EL (cell line): ENCODE measurements at places on chromosomes 5 and 9.

GRCh38 chr5:124902097-124902821 lies 155.8 kb upstream of the ZNF608 start:
- peak; percentile 31 for DNase-seq

- no peak for DNase-seq
Observed at GRCh38 chr9:27770541-27770940, 197.3 kb upstream of the C9orf72 start.

DNA sequence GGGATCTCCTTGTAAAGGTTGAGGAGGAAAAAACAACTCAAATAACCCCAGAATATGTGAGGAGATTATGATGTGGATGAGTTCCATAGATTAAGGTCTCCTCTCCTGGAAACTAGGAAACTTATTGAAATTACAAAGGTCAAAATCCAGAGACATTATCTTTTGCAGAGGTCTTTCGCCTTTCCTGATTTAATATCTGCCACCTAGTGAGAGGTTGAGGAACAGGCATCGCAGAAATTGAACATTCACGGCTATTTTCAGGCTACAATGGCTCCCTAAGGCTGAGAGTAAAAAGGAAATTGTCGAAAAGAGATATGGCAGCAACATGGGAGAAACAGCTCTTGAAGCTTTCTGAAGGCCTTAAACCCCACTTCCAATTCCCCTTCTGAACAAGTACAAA lies 127.5 kb upstream of the PLCXD3 start:
- peak; percentile 5 for DNase-seq

DNA sequence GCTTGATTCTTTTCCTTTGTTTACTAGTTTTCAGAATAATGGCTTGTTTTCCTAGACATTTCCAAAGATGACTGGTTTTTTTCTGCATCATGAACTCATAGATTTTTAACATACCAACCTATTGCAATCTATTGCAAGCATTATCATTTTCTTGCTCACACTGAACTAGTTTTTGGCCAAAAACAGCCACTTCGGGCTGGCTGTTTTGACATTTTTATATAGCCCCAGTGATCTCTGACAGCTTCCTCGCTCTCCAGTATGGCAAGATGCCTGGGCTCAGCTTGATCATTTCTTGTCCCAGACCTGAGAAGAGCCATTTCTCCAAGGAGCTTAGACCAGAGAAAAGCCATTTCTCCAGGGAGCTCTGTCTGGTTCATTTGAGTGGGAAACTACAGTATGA lies 94.3 kb upstream of the MAMDC2 start:
- peak; percentile 31 for DNase-seq

DNA sequence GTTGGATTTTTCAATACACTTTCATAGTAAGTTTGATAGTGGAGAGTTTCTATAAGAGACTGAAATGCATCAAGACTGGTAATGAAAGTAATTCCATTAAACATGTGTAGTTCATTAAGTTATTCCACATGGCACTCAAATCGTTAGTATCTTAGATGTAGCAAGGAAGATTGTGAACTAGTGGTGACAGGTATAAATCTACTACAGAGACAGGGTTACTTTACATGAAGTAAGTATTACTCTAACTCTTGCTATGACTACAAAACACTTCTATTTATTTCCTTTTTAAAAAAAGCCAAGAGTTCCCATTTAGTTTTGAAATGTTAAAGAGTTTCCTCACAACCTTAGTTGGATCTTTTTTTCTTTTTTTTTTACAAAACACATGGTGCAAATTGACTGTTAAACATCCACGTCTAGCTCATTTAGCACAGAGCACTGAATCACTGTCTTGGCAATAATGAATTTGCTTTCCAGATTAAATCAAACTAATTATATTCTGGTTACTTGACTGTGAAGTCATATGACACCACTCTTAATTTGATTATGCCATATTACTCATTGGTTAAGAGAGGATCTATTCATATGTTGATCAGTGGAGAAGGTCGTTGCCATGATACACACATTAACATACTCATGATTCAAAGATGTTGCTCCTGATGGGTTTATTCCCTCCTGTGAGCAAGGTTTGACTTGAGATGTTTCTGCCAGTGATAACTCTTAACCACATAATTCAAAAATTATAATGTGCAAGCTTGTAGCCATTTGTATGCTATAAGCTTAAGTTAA lies 644.8 kb downstream of the EFNA5 start:
- no peak for DNase-seq

DNA sequence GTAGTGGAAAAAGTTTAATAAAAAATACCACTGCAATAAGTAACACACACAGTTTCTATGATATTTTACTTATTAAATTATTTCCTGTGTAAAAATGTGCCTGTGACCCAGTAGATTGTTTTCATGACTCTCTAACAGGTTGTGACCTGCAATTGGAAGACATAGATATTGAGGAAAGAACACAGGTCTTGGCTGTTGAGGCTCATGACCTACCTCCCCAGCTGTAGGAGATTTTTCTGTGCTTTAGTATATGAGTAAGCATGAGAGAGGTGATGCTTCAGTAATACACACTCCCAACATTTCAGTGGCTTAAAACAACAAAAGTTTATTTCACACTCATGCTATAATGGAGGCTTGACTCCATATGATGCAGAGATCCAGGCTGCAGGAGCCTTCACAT lies 47.3 kb upstream of the TNC start:
- DNase-seq, result no peak

- no peak for DNase-seq
Observed at GRCh38 chr5:158559643-158560042, 540.1 kb downstream of the EBF1 start.
